Progenitor cell of endocrine pancreas (in vitro differentiated cells): ENCODE measurements at places on chromosomes 3 and 15.

DNA sequence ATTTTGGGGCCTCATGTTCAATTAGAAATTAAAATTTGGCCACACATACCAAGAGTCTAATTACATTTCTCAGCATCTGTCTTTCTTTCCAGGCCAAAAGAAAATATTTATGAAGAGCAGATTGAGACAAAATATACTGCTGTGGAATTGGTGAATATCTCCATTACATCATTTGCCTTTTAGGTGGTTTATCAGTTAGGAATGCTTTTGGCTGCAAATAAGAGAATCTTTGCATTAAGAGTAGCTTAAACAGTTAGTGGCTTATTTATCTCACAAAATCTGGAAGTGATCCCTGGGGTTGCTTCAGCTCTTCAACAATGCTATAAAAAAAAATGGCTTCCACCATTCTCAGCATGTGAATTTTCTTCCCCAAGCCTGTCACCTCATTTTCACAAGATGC, 308.7 kb downstream of the MAGI1 start:
- DNase-seq: no peak

DNA sequence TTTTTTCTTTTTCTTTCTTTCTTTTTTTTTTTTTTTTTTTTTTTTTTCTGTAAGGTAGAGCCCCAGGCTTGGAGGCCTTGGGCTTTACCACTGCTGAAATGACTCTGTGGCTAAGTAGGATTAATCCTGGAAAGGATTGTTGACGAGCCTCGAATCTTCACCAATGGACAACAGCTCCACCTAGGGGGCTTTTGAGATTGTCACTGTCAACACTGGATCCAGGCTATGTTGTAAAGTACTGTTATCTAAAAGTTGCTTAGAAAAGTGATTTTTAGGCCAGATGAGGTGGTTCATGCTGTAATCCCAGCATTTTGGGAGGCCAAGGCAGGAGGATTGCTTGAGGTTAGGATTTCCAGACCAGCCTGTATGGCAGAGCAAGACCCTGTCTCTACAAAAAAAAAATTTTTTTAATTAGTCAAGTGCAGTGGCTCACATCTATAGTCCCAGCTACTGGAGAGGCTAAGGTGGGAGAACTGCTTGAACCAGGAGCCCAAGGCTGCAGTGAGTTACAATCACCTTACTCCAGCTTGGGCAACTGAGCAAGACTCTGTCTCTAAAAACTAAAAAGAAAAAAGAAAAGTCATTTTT, 41.6 kb downstream of the KLHL18 start:
- DNase-seq: peak; percentile 42

GRCh38 chr3:21170964-21171363, 580.0 kb downstream of the ZNF385D start:
- DNase-seq: no peak

GRCh38 chr3:72100080-72100511, 315.1 kb upstream of the PROK2 start:
- no peak for DNase-seq

- DNase-seq: no peak
These were observed 153.2 kb downstream of the CTNNB1 start for GRCh38 chr3:41352510-41352909.

DNA sequence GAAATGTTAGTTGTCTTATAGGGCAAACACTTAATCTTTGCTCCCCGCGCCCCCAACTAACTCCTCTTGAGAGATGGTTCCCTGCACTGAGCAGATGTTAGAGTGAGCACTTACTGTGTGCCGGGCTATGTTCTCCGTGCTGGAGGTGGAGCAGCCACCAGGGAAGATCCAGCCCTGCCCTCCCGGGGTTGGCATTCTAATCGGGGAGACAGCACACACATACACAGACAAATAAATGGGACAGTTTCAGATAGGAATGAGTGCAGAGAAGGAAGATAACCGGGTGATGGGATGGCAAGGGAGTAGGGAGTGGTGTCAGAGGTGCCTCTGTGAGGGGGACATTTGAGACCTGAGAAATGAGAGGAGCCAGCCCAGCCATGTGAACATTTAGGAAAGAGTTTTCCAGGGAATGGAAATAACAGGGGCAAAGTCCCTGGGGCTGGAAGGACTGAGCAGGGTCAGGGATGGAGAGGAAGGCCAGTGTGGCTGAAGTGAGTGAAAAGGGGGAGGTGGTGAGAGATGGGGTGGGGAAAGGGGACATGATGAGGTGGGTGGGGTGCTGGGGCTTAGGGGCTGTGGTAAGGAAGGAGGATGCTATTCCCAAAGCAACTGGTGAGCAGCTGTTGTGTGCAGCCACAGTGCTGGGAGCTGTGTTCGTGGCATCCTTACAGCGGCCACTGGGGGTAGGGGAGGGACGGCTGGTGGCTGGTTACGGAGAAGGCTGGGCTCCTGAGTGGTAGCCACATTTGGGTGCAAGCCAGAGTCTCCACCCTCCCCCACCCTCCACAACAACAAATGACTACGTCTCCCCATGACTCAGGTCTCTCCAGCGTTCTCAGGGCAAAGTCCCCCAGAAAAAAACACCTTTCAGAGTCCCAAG, 15.4 kb upstream of the FGD5 start:
- no peak for DNase-seq

GRCh38 chr15:80061582-80061981, 2.1 kb downstream of the ZFAND6 start:
- no peak for DNase-seq

DNA sequence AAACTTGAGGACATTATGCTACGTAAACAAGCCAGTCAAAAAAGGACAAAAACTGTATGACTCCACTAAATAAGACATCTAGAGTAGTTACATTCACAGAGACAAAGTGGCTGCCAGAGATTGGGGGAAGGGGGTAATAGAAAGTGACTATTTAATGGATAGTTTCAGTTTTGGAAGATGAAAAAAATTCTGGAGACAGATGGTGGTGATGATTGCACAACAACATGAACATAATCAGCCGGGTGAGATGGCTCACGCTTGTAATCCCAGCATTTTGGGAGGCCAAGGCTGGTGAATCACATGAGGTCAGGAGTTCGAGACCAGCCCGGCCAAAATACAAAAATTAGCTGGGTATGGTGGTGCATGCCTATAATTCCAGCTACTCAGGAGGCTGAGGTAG, 40.6 kb downstream of the DPP8 start:
- DNase-seq: no peak

- no peak for DNase-seq
These were observed 438.8 kb downstream of the FOXP1 start for GRCh38 chr3:71144525-71145253.

DNA sequence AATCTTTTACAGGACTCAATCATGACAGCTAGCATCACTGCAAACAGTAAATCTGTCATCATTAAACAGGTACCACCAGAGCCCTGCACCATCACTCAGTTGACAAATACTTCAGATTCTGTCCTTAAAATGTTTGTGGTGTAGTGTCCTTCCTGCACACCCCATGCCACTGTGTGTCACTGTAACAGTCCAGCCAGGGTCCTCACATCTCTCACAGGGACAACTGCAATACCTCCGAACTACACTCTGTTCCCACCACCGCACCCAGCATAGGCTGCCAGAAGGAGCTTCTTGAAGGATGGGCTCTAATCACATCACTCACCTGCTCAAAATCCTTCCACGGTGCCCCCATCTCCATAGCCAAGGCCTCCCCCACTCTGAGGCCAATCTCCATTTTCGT, 90.2 kb upstream of the FGF12 start:
- DNase-seq: no peak

- no peak for DNase-seq
These were observed 178.5 kb upstream of the RASGRP1 start for GRCh38 chr15:38743147-38743546.

DNA sequence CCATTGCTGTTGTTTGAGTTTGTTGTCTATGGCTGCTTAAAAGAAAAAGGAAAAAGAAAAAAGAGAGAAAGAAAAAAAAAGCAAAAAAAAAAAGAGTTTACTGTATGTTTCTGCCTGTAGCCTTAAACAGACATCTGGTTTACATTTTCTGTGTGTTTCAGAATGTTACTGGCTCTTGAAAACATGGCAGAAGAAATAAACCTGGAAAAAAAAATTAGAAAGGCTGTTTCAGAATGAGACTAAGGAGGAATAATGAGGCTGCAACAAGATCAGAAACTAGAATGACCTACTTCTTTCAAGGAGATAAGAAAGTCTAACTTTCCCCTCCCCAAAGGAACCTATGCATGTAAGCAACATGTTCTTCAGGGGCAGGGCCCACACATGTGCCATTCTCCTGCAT, 292.1 kb downstream of the DIPK2A start:
- DNase-seq: no peak

- no peak for DNase-seq
These were observed 3.2 kb downstream of the HYAL2 start for GRCh38 chr3:50319181-50319893.

DNA sequence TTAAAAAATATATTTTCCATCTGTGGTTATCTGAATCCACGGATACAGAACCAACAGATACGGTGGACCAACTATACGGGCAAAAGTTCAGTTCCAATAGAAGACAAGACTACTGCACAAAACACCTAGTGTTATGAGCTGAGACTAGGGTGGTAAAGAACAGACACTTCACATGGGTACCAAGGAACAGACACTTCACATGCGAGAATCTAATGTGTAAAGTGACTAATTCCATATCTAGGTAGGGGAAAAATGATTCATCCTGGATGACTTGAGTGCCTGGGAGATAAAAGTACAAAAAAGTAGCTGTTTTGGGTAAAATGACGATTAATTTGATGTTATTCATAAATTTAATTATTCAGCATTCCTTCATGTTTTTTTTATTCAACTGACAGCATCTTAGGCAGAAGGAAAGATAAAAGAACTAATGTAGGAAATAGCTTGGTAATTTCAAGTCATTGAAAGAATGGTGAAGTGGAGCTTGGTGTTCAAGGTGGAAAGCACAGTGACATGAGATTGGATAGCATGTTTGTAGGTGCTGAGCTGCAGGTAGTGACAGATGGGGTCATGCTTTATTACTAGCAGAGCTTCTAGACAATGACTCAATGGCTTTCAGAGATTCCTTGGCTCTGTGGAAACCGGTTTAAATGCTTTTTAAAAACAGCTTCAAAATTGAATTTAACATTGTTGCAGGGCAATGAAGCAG, 5.2 kb downstream of the CD200 start:
- no peak for DNase-seq
